ENCODE measurements at places on chromosomes 16 and 17.

- DNase-seq: peak; percentile 96
These were observed at the start of gene CCDC57 for GRCh38 chr17:82212331-82213250. Gene CCDC57, minus strand, starts transcription at chr17:82212842. Its CDS starts 10,898 bp downstream, at chr17:82201944.

- DNase-seq: no peak
These were observed 90.0 kb downstream of the ELAC2 start for GRCh38 chr17:12927541-12928425.

- no peak for DNase-seq
These were observed 310.4 kb downstream of the XYLT1 start for GRCh38 chr16:17160285-17160853.

GRCh38 chr16:55152875-55153390, 171.1 kb upstream of the IRX6 start:
- no peak for DNase-seq

DNA sequence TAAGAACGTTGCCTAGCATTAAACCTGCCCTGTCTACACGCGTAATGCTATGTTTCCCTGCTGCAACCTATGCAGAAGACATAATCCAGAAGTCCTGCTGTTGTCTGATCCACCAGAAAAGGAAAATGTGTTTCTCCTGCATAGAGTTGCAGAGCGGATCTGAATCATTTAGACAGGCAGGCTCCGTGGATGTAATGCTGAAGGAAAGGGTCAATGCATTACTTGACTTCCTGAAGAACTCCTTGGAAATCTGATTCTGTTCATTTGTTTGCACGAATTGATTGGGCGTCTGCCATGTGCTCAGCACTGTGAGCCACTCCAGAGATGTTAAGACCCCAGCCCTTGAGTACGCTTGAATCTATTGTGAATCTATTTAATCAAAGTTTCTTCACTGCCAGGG, 83.4 kb downstream of the FOXL1 start:
- DNase-seq: no peak

DNA sequence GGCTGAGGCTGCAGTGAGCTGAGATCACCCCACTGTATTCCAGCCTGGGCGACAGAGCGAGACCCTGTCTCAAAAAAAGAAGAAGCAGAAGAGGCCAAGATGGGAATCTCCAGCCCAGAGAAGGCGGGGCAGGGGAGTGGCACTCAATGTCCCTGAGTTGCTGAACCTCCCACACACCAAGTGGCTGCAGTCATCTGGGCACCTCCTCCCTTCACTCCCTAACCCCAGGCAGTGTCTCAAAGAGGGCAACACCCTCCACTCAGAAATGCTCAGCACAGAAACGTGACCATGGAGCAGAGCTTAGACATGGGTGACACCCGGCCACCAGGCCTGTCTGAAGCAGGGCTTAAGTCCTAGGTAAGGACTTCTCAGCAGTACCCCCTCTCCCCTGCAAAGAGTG, 36.3 kb upstream of the BCAR1 start:
- no peak for DNase-seq

GRCh38 chr17:41992576-41992975, 24.7 kb downstream of the DNAJC7 start:
- DNase-seq: no peak

DNA sequence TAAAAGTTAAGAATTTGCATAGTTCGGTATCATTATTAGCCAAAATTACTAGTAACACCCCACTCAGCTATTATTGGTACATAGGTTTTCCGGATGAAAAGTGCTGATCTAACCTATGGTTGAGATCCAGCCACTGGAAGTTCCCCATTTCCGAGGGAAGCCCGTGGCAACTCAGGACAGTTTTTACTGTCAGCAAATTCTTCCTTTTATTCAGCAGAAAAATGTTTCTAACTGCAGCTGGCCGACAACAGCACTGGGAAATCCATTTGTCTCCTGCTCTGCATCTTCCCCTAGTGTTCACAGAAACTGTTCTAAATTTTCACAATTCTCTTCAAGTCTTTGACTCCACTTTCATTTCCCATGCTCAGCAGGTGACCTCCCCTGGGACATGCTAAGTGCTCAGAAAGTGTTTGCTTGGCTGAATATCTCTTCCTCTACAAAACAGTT, 15.5 kb upstream of the MMD start:
- DNase-seq: no peak

GRCh38 chr16:30662449-30662848, 4.2 kb downstream of the FBRS start:
- DNase-seq: no peak

DNA sequence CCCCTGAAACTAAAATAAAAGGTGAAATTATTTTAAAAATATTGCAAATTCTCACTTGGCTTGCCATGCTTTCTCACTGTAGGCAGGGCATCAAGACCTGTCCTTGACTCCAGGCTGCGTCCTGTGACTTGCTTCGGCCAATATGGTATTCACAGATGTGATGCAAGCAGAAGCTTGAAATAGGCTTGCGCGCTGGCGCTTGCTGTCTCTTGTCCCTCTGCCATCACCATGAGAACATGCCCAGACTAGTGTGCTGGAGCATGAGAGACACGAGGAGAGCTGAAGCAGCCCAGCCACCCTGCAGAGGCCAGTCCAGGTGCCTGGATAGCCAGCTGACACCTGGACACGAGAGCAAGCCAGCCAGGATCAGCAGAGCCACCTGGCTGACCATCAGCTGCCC, 21.8 kb upstream of the ZKSCAN2 start:
- no peak for DNase-seq

GRCh38 chr17:37130984-37131446, 182.3 kb downstream of the AATF start:
- no peak for DNase-seq

GRCh38 chr16:13920510-13920818, 510 bp downstream of the ERCC4 start:
- DNase-seq: no peak

DNA sequence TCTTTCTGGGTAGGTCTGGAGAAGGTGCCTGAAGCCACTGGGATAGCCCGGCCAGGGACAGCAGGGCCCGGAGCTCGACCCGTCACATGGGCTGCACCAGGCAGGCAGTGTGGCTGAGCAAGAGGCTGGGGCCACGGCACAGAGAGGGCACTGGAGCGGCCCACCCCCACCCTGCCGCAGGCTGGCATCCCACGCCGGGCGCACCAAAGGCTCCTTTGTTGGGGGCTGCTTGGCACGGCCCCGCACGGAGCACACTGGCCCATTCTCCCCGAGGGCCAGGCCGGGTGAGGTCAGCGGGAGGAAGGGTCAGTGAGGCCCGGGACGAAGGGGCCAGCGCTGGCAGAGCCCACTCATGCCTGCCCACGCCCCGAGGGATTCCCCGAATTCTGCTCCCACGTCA, 36.5 kb upstream of the PVALEF start:
- no peak for DNase-seq

- DNase-seq: no peak
These were observed 51.6 kb downstream of the NUP93 start for GRCh38 chr16:56781528-56781961.

GRCh38 chr16:2804728-2805127, 6.5 kb downstream of the PRSS41 start:
- DNase-seq: no peak

GRCh38 chr16:77307426-77308162, 108.4 kb downstream of the SYCE1L start:
- no peak for DNase-seq

- DNase-seq: no peak
These were observed 85.6 kb downstream of the SPECC1 start for GRCh38 chr17:20094777-20095176.

DNA sequence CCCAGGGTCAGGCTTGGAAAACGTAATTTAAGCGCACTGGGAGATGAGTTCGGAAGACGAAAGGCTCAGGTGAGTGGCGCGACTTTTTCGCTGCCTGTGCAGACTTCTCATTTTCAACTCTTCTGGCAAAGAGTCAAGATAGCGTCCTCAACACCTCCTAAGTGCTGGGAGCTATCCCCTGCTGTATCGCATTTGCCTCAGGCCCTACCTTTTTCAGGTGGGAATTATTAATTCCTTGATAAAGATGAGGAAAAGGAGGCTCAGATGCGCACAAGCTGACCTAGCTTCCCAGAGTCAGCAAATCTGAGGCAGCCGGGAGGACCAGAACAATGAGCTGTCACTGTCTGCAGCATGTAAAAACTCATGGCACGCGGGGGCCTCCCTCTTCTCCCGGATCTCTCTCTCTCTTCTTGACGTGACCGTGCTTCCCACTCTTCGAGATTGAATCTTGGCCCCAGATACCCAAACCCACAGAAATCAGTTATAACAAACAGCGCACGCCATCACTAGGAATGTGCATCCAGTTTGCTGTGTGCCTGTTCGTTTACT, 512 bp upstream of the ADAMTS18 start:
- DNase-seq: peak; percentile 60

- no peak for DNase-seq
These were observed 6.2 kb downstream of the POLR3K start for GRCh38 chr16:47234-47633.

DNA sequence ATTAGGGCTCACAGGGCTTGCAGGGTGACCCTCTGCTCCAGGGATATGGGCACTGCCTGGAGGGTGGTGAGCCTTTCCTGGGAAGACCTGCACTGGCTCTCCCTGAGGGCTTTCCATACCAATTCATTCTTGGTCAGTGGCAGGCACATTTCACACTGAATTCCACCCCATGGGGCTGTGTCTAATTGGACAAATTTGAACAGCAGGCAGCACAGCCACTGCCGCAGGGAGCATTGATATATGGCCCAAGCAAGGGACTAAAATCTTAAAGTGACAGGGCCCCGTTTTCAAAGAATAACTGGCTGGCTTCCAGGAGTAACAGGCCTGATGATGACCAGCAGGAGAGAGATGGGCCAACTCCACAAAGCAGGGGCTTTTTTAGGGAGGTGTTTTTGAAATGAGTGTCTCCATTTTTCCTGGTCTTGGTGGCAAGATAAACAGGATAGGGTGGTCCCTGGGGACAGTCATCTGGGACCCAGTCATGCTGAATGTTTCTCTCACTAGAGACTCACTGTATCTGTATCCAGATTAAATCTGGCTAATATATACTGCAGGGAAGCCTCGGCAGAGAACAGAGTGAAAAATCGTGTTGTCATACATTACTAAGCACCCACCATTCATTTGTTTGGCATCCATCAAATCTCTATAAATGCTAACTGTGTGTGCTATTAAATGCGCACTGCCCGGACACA, 74.1 kb upstream of the TBX2 start:
- DNase-seq: no peak

- DNase-seq: no peak
These were observed 12.7 kb downstream of the CES3 start for GRCh38 chr16:66973716-66974115.

DNA sequence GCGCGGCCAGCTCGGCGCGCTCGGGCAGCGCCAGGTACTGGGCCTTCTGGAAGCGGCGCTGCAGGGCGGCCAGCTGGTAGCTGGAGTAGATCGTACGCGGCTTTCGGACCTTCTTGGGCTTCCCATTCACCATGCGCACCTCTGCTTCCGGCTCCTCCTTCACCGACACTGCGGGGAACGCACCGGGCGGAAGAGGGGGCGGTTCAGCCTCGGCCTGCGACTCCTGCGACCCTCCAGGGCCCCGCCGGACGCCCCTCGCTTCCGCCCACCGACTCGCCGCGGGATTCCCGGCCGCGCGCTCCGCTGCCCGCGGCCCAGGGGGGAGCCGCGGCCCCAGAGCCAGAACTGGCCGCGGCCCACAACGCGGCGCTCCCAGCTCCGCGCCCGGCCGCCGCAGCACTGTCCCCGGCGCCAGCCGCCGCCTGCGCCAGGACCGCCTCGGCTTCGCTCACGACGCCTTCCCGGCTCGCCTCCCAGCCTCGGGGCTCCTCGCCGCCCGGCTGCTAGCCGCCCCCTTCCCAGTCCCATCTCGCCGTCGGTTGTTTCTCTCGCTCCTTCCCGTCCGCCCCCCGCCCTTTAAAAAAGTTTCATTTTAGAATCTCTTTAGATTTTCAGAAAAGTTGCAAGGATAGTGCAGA, 1.5 kb downstream of the DLX3 start:
- peak; percentile 80 for DNase-seq

- peak; percentile 79 for DNase-seq
These were observed 9.8 kb downstream of the SARM1 start for GRCh38 chr17:28381141-28381825.

DNA sequence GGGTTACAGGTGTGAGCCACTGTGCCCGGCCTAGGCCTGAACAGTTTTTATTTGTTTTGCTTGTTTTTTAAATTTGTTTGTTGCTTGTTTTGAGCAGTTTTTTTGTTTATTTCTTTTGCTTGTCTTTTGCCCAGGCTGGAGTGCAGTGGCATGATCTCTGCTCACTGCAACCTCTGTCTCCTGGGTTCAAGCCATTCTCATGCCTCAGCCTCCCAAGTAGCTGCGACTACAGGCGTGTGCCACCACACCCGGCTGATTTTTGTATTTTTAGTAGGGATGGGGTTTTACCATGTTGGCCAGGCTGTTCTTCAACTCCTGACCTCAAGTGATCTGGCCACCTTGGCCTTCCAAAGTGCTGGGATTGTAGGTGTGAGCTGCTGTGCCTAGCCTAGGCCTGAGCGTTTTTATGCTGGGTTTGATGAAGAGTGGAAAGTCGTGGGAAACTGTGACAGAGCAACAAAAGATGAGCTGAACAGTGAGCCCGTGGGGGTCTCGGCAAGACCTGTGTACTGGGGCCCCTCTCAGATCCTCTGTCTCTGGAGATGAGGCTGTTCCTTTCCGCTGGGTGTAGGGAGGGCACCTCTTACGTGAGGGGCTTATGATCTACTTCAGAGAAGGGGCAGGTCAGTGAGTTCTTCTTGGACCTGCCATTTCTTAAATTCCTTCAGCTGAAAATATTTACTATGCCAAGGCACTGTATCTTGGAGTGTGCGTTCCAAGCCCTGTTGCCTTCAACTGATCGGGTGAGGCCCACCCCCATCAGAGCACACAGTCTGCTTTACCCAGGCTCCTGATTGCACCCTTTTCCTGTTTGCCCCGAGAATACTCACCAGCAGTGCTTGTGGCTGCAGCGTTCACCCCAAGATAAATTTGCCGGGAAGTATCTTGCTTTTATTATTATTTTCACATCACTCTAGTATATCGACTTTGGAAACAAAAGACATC, 322.1 kb downstream of the SEC14L1 start:
- no peak for DNase-seq

- no peak for DNase-seq
These were observed 8.4 kb upstream of the CRYBA1 start for GRCh38 chr17:29238133-29238850.

- DNase-seq: no peak
These were observed 257.6 kb upstream of the HSBP1 start for GRCh38 chr16:83550183-83550569.

DNA sequence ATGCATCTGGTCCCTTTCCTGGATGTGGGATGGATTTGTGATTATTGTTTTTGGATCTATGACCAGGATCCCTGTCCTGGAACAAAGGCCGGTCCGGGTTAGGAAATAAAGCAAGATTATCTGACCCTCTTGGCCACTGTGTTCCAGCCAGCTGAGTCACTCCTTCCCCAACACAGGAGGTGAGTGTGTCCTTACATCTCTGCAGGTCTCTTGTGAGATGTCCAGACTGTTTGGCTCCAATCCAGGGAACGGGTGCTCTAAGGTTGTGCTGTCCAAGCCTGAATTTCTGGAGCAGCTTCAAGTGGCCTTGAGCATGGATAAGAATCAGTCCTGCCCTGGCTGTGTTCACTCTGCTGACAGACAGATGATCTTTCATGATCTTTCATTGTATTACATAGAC, 136.5 kb upstream of the CCL2 start:
- no peak for DNase-seq

- DNase-seq: no peak
These were observed 121.7 kb upstream of the NLRP1 start for GRCh38 chr17:5705876-5706576.

- DNase-seq: no peak
These were observed 8.3 kb downstream of the CCR7 start for GRCh38 chr17:40556884-40557414.

- DNase-seq: peak; percentile 67
These were observed 3.4 kb downstream of the ARL16 start for GRCh38 chr17:81680150-81680549.

GRCh38 chr17:73358668-73359067, 46.9 kb upstream of the CDC42EP4 start:
- no peak for DNase-seq
